ENCODE measurements at places on chromosomes 13 and 19.

GRCh38 chr13:48449656-48450055 is 36.7 kb upstream of the LPAR6 start:
- peak; percentile 31 for DNase-seq

GRCh38 chr19:38158730-38159129 is 65.3 kb downstream of the DPF1 start:
- DNase-seq = no peak

- DNase-seq = no peak
These were observed 35.4 kb upstream of the INTS6 start for GRCh38 chr13:51488212-51488611.

DNA sequence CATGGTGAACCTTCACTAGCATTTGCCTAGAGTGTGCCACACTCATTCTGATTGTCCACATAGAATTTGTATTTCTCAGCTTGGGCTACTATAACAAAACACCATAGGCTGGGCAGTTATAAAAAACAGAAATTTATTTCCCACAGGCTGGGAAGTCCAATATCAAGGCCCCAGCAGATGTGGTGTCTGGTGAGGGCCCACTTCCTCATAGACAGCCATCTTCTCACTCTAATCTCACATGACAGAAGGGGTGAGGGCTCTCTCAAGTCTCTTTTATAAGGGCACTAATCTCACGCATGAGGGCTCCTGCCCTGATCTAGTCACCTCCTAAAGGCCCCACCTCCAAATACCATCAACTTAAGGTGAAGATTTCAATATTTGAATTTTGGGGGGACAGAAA is 53.6 kb downstream of the LRRC63 start:
- no peak for DNase-seq

GRCh38 chr19:9729162-9729561 is 39.4 kb downstream of the ZNF846 start:
- DNase-seq = no peak

DNA sequence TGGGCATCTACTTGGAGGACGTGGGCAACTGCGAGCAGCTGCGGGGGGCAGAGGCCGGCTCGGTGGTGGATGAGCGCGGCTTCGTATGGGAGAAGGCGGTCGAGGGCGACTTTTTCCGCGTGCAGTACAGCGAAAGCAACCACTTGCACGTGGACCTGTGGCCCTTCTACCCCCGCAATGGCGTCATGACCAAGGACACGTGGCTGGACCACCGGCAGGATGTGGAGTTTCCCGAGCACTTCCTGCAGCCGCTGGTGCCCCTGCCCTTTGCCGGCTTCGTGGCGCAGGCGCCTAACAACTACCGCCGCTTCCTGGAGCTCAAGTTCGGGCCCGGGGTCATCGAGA is 10.3 kb upstream of the STRN4 start:
- no peak for DNase-seq

GRCh38 chr13:76552807-76553206 is 333.4 kb downstream of the KCTD12 start:
- DNase-seq = no peak

DNA sequence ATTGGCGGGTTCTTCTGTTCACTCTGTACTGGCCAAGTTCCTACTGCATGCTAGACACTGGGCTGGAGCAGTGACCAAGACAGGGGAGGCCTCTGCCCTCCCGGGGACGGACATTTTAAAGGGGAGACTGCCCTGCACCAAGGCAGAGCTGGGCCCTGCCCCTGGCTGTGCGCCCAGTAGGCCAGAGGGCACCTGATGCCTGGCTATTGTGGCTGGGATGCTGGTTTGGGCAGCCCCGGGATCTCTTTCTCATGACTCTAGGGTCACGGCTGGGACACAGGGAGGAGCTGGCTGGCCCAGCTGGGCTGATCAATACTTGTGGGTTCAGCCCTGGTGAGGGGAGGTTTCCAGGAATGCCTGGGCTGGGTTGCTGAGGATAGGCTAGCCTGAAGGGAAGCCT is 17.7 kb downstream of the LIPE start:
- DNase-seq = no peak

DNA sequence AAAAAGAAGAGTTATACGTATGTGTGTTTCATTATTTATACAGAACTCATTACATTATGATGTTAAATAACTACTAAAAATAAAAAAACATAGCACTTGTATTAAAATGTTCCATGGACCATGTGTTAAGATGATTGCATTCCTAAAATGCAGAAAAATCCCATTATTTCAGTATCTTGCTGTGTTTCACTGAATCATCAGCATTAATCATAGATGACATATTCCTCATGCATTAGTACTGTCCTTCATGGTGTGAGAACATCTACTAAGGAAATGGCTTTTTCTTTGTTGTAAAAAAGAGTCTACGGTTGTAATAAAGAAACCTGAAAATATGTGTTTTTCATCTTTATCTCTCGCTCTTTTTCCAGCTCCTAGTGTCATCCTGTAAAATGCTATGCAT is 416.5 kb downstream of the FGF14 start:
- DNase-seq = no peak

DNA sequence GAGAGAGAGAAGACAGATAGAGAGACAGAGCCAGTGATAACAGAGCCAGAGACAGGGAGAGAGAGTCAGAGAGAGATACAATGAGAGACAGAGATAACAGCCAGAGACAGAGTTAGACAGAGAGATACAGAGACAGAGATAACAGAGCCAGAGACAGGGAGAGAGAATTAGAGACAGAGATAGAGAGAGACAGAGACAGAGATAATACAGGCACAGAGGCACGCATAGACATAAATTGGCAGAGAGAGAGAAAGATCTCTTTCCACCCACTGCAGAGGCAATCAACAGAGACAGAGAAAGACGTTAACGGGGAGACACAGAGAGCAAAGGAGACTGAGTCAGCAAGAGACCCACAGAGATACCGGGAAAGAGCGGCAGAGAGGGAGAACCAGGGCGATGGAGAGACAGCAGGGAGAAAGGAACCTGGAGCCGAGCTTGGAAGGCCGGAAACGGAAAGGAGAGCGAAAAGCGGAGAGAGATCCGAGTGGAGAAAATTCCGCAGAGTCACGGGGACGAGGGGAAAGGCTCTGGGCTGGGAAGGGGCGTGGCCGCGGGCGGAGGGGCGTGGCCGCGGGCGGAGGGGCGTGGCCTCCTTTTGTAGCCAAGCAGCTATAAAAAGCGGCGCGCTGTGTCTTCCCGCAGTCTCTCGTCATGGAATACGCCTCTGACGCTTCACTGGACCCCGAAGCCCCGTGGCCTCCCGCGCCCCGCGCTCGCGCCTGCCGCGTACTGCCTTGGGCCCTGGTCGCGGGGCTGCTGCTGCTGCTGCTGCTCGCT is at the start of gene TNFSF9:
Gene TNFSF9 (plus strand): TSS at position 641 of the 777 bp plus-strand sequence. CDS start 11 bp downstream, at position 652.
- DNase-seq = peak; percentile 79

DNA sequence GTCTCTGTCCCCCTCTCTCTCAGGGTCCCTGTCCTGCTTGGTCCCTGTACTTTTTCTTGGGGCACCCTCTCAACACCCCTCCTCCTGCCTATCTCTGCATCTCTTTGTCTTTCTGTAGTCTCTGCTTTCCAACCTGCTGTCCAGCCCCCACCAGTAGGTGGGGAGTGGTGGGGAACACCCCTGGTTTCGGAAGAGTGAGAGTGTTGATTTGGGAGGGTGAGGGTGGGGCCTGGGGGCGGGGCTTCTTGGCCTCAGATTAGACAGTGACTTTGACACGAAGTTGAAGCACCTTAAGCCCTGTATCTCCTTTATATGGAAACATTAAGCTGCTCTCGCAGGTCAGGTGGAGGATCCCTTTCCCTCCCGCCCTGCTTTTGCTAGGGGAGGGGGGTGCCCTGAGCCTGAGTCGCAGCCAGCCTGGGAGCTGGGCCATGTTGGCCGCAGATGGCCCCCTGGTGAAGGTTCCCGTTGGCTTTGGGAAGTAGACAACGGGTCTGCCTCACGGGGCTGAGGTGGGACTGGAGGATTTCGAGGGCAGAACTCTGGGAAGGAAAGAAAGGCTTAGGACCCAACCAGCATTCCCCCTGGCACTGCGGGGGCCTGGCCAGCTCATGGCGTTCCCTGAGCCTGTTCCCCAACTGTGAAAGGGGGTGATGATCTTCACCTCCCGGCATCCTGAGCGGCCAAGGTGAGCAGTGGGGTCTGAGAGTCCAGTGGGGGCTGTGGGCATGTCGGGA is at the start of gene KCNJ14:
Gene KCNJ14 (plus strand): TSS at position 404 of the 737 bp plus-strand sequence. CDS start 6,151 bp downstream, outside the sequence.
- DNase-seq = no peak

GRCh38 chr19:29326849-29327840 is 114.2 kb upstream of the UQCRFS1 start:
- no peak for DNase-seq

GRCh38 chr19:5977222-5977784 is 637 bp downstream of the RANBP3 start:
- no peak for DNase-seq

GRCh38 chr13:98803111-98803561 is 50.7 kb upstream of the SLC15A1 start:
- no peak for DNase-seq

DNA sequence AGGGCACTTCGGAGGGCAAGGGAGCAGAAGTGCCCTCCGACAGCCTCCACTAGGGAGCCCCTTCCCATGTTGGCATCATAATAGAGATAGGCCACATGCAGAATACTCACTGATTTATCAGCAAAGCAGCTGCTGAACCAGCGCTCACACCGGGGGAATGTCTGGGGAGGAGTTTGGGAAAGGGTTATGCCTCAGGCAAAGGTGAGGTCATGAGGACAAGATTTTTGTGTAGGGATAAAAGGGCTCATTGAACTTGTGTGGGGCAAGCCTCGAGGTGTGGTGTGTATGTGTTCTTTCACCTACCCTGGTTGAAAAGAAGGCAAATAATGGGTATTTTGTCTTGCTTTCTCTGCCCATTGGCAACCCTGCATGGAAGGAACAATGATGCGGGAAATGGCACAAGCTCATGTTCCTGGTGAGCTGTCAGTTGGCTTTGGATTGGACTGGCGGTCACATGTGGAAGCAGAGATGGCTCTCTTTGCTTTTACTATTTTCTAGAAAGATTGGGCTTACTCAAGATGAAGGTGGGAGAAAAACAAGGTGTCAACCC is 39.1 kb upstream of the SLC7A9 start:
- DNase-seq = no peak

DNA sequence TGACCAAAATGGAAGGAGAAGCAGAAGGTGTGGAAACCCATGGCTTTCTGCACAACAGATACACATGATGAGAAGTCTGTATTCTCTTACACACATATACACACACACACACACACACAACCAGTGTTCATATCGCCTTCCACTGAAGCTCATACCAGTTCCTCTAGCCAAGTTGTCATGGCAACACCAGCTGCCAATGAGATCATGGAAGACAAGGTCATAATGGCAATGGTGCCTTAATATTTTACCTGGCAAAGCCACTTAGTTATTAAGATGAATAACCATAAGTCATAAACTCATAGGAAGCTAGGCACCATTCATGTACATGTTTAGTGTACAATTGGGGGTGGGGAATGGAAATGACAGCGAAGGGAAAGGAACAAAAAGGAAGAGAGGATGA is 2.6 kb upstream of the DHRS12 start:
- DNase-seq = peak; percentile 32

DNA sequence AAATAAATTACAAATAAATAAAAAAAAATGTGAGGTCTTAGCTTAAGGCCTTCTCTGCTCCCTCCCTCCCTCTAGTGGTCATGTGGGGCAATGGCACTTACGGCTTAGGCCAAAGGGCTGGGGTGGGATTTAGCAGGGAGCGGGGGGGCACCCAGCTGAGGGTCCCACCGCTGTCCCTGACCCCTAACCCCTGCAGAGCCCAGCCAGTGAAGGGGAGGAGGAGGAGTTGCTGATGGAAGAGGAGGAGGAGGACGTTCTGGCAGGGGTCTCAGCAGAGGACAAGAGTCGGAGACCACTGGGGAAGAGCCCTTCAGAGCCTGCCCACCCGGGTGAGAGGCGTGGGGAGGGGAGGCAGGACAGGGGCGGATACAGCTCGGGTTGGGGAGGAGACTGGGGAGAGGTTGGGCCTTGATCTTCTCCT is 9.3 kb downstream of the MPND start:
- peak; percentile 56 for DNase-seq

GRCh38 chr13:109159650-109160309 is 530.4 kb downstream of the MYO16 start:
- no peak for DNase-seq

DNA sequence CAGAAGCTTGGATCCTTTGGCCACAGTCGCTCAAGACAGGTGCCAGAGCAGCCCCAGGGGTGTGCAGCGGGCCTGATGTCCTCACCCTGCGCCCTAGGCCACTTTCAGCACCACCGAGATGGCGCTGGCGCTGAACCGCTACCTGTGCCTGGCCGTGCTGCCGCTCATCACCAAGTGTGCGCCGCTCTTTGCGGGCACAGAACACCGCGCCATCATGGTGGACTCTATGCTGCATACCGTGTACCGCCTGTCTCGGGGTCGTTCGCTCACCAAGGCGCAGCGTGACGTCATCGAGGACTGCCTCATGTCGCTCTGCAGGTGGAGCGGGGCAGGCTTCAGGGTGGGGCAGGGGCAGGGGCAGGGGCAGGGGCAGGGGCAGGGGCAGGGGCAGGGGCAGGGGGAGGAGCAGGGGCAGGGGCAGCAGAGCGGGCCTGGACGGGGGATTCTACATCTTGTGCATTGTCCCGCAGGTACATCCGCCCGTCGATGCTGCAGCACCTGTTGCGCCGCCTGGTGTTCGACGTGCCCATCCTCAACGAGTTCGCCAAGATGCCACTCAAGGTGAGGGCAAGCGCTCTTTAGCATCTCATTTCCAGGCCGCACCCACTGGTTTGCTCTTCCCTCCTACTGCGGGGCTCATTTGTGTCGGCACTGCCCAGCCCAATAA is 69.1 kb downstream of the RYR1 start:
- no peak for DNase-seq

DNA sequence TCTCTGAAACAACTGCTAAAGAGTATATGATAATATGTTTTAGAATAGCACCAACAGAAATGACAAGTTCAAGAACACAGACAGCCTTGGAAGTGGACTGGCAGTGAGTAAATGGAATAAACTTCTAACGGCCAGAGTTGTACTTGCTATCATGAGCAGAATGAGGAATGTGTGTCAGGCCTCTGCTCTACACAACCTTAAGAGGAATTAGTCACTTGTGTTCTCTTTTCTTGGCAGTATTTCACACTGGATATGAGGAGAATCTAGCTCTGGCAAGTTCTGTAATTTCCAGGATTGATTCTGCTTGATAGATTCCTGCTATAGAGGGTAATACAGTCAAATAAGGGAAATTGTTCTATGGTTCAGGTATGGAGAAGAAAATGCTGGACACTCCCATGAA is 757.3 kb downstream of the EFNB2 start:
- no peak for DNase-seq

- no peak for DNase-seq
These were observed 1074.3 kb upstream of the PCDH9 start for GRCh38 chr13:68304286-68304893.

GRCh38 chr13:74761801-74762757 is 627.9 kb upstream of the KLF12 start:
- no peak for DNase-seq

GRCh38 chr13:22855926-22856325 is 324.9 kb upstream of the SGCG start:
- no peak for DNase-seq

GRCh38 chr19:50817941-50818858 is 5.4 kb downstream of the KLK1 start:
- no peak for DNase-seq

DNA sequence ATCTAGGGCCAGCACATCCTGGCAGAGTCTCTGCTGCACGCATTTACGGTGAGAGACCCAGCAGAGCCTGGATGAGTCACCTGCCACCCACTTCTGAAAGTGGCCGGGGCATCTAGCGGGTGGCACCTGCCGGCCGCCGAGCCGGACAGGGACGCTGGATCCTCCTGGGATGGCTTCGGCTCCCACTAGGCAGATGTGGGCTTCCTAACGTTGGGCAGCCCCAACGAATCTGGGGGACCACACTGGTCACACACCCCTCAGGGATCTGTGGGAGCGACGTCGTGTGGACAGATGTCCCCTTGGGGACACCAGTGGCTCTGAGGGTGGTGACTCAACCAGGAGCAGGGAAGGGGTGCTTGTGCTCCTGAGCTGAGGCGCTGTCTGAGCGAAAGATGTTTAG is 32.2 kb downstream of the TMEM255B start:
- DNase-seq = no peak
